ENCODE measurements at places on chromosomes 6 and 20. TPM values are rescaled to one million over a fixed set of nuclear protein-coding genes. Genes with fewer than 3 reads are reported as not detected.

DDAH2 gene
- 13.6 TPM for total RNA-seq

GFOD1 gene
- total RNA-seq = 1.8 TPM

HAO1 gene
- total RNA-seq = not detected

LTB gene
- 493 TPM for total RNA-seq

PARD6B gene
- 5.0 TPM for total RNA-seq

OPN5 gene
- not detected for total RNA-seq

IDH3B gene
- total RNA-seq = 113 TPM

BTN1A1 gene
- total RNA-seq = not detected

RIPPLY2 gene
- not detected for total RNA-seq

SLC17A3 gene
- not detected for total RNA-seq

IRF4 gene
- 71.3 TPM for total RNA-seq

ADGB gene
- total RNA-seq = not detected

IMPG1 gene
- not detected for total RNA-seq

RPS21 gene
- total RNA-seq = 1,991 TPM

NEDD9 gene
- total RNA-seq = 104 TPM

SLC4A11 gene
- total RNA-seq = 0.52 TPM

REV3L gene
- total RNA-seq = 35.7 TPM

BPIFB6 gene
- total RNA-seq = not detected

OR12D2 gene
- not detected for total RNA-seq

LHFPL5 gene
- not detected for total RNA-seq

ITCH gene
- total RNA-seq = 58.1 TPM

TBC1D7 gene
- total RNA-seq = 16.2 TPM

TFEB gene
- total RNA-seq = 26.7 TPM

DEFB132 gene
- total RNA-seq = not detected

CALHM4 gene
- not detected for total RNA-seq

BPIFA1 gene
- not detected for total RNA-seq

TMEM244 gene
- 1.1 TPM for total RNA-seq

RALGAPA2 gene
- total RNA-seq = 28.8 TPM

C20orf202 gene
- total RNA-seq = 0.39 TPM

PHACTR3 gene
- not detected for total RNA-seq

CRISP2 gene
- total RNA-seq = not detected

DLL1 gene
- 1.1 TPM for total RNA-seq

CDSN gene
- total RNA-seq = not detected

PPARD gene
- total RNA-seq = 37.3 TPM

ABHD16B gene
- total RNA-seq = not detected

CTAGE9 gene
- total RNA-seq = not detected

ADGRB3 gene
- total RNA-seq = not detected

BTN3A1 gene
- 279 TPM for total RNA-seq

RBCK1 gene
- total RNA-seq = 93.9 TPM

MCM3 gene
- 24.5 TPM for total RNA-seq

NKAIN4 gene
- total RNA-seq = not detected

SSTR4 gene
- not detected for total RNA-seq

MOCS1 gene
- 0.10 TPM for total RNA-seq

LY6G6C gene
- not detected for total RNA-seq

GNL1 gene
- 189 TPM for total RNA-seq
